T-helper 2 cell (primary cell): ENCODE measurements at places on chromosomes 3 and 15.

DNA sequence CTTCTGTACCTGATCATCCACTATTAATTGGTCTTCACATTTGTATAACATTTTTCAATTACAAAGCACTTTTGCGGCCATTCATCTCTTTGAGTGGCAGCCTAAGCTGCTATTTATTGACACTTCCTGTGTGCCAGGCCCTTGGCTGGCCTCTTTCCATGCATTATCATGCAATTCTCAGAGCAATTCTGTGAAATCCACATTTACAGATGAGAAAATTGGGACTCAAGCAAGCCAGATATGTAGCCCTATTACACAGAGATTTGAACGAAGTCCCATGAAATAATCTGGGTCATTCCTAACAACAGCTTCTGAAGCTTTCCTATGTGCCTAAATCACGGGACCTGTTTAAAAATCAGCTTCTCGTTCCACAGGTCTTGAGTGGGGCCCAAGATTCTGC is 17.4 kb downstream of the SLC6A1 start:
- no peak for DNase-seq

- no peak for DNase-seq
Measured at GRCh38 chr3:190533511-190534281, 19.8 kb downstream of the IL1RAP start.

- DNase-seq, result no peak
Measured at GRCh38 chr3:35448681-35449080, 190.6 kb upstream of the ARPP21 start.

DNA sequence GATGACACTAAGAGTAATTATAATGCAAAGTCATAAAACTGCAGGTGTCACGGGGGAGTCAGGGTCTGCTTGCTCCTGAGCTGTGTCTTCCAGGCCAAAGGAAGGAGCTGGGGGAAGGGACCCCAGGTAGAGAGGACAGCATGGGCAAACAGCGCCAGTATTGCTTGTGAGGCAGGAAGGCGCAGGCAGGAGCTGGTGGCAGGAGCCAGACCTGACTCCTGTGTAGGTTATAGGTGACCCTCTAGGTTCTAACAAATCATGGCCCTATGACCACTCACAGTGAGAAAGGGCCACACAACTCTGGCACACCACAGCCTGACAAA is 1.9 kb downstream of the CISH start:
- DNase-seq, result no peak

- no peak for DNase-seq
Measured at GRCh38 chr3:18747383-18747782, 322.2 kb upstream of the SATB1 start.

- DNase-seq, result no peak
Measured at GRCh38 chr3:60803216-60804173, 447.8 kb downstream of the FHIT start.

DNA sequence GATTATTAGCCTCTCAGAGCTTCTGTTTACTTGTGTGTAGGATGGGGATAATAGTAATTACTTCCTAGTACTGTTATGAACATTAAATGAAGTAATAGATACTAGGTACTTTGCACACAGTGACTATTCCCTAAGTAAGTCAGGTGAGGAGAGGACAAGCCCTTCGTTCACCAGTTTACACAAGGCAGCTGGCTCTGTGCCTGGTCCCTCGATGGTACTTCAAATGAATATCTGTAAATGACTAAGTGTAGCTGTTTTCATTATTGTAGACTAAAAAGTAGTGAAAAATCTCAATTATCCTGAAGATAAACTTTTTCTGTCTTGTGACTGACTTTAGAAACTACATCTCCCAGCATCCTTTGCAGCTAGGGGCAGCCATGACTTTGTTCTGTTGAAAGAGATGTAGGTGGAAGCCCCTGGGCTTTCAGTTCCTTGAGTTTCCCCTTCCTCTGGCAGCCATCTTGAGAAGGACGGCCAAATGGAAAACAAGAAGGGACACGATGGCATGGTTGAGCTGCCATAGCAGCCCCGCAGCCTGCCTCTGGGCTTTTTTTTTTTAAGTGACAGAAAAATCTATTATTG is 11.7 kb upstream of the WNT7A start:
- no peak for DNase-seq

DNA sequence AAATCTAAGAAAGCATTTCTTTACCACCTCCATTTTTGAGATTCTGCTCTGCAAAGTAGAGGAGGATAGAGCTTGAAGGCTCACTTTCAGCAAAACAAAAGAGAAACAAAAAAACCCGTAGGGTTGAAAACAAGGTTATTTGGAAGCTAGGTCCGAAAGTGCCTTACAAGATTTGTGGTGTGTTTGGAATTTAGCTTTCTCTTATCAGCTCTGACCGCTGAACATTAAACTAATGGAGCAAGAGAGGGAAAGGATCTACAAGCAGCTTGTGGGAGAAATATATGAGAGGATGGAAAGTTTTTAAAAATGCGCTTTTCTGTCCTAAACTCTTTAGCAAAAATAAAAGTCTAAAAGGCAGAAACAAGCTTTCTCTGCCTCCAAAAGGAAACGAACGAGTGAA is 545.5 kb downstream of the NTRK3 start:
- DNase-seq, result no peak

- no peak for DNase-seq
Measured at GRCh38 chr3:122873741-122874515, 79.1 kb downstream of the SLC49A4 start.

DNA sequence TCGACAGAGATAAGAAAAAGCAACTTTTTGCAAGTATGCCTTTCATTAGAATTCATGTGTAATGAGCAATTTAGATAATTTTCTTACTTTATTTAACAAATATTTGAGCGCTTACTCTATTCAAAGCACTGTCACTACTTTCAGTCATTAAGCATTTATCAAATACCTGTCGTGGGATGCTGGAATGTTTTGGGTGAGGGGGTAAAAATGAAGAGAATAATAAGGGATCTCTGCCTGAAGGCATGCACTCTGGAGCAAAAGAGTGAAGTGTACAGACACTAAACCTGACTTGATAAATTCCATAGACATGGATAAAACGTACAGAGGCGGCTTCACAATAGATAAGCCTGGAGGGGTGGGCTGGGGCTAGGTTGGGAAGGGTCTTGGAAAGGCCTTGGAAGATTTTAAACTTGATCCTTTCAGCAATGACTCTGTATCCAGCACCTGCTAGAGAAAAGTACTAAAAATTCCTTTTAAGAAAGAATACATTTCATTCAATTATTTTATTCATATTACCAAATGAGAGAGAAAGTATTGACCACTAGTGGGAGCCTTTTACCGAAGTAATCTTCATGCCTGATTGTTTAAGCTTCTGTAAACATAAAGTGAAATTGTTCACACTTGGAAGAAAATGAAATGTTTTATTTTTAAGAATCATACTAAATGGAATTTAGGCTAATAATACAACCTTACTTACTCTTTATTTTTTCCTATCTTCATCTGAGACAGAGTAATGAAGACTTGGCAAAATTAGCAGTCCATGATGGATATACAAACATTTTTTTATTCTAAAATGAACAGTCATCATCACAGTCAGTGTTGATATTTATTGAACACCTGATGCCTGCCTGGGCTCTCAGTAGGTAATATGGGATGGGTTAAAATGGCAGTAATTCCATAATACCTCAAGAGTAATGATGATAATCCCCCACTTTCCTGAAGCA is 113.2 kb downstream of the PPP2R3A start:
- no peak for DNase-seq

- no peak for DNase-seq
Measured at GRCh38 chr15:77187751-77188464, 117.0 kb upstream of the TSPAN3 start.

GRCh38 chr3:86388820-86389219 is 602.1 kb downstream of the VGLL3 start:
- DNase-seq, result no peak

GRCh38 chr15:31211353-31211752 is 109.8 kb upstream of the TRPM1 start:
- DNase-seq, result no peak

GRCh38 chr3:11339541-11339940 is 67.3 kb downstream of the ATG7 start:
- DNase-seq, result no peak

DNA sequence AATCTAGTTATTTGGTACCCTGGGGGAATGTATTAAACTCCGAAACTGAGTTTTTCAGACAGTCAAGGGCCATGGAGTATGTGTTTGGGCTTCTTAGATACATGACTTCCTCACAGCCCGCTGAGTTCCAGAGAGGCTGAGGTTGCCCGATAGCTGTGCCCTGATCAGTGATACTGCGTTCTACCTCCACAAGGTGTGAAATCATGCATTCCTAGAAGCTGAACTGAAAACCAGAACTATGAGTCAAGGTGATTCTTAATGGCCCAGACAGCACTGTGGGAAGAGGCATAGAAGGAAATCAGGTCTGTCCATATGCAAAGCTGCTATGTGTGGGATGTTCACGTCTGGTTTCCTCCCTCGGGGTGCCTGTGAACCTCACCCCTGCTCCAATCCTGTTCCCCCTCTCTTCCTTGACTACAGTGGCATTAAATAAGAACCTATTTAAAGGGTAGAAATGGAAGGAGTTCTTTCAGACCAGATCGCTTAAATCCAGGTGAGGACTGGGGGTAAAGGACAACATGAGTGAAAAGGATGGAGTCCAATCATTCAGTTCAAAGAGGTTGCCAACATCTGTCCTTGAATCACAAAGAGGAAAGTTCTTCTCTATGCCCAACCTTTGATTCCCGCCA is 74.3 kb downstream of the MYO1E start:
- DNase-seq, result no peak
